Fibroblast of gingiva (primary cell): ENCODE measurements at places on chromosomes 7 and 10.

DNA sequence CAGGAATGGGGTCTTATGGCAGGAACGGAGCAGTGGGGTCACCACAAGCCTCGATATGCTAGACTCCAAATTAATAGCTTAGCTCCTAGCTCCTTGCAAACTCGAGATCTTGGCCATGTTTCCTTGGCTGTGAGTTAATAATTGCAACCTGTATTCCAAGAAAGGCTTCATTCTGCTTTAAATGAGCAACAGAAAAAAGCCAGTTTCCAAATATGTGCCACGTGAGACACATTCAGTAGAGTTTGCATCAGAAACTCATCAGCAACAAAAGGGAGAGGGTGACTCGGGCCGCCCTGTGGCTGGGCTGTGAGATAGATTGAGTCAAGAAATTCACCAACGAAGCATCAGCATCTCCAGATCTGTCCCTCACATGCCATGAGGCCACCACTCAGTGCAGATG lies 112.0 kb downstream of the NPTX2 start:
- no peak for DNase-seq

DNA sequence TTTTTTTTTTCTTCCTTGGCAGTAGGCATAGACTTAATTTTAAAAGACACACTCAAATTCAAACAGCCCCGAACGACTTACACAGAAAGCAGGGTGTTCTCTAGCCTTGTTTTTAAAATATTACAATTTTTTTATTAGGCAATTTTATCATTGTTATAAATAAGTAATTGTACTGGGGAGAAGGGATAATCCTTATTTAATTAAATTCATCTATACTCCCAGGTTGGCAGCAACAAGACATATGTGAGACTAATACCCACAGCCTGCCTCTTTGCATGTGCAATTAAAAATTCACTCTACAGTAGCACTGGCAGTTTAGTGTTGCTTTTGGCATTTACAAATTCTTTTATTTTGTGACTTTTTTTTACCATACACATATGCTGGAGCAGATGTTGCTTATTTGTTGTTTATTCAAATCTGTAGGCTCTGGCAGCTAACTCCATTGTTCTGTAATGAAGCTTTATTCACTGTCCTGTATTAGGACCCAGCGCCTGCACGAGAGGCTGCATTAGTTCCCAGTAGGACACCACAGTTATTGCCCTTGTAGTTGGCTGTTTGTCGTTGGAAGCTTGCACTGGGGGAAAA lies 84.9 kb upstream of the PPP1R17 start:
- no peak for DNase-seq

GRCh38 chr10:126783806-126784557 lies 113.5 kb upstream of the C10orf90 start:
- no peak for DNase-seq

GRCh38 chr7:70647801-70648498 lies 484.0 kb upstream of the GALNT17 start:
- DNase-seq = no peak

DNA sequence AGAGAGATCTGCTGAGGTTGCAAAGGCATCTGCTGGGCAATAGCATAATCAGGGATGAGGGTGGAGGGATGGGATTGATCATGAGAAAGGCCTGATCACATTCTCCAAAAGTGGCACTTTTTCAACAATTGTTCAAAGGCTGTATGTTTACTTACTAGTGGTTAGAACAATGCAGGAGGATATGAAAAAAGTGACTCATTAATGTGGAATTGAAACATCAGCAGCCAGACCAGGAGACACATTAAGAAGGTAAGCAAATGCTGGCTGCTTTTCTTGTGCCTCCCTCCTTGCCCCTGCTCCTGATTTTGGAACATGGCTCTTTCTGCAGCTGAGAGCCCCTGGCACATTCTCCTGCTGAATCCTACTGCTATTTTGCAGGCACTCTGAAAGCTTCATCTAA lies 63.5 kb downstream of the FAM204A start:
- no peak for DNase-seq

GRCh38 chr7:47517821-47518480 lies 64.0 kb downstream of the TNS3 start:
- no peak for DNase-seq

GRCh38 chr7:11335947-11336346 lies 362.3 kb downstream of the PHF14 start:
- DNase-seq = no peak

GRCh38 chr10:1523221-1523620 lies 214.1 kb downstream of the ADARB2 start:
- no peak for DNase-seq

DNA sequence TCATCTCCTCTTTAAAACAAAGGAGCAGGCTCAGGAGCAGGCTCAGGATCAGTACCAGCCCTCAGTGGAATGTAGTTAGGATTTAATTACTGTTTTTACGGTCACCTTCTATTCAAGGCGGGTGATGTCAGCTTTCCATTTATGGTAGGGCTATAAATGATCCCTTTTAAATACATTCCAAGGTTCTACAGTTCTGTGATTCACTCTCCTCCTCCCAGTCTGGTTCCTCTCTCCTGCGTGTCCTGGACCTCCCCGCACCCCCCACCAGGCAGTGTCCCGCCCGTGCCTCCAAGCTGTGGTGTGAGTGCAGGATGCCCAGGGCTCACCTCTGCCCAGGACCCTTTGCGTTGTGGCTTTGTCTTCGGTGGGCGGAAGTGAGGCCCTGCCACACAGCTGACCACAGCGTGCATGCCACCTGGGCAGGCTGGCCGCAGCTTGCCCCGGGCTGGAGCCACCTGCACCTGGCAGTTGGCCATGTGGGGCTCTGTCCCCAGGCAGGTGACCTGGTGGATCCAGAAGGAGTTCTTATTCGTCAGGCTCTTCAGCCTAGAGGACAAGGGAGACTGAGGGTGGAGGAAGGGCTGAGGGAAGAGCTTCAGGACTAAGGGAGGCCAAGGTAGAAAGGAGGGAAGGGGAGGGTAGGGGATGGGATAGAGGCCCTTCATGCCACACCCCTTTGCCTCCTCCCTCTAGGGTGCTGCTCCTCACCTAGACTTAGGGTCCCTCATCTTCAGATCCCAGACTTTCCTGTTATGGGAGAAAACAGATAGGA lies 9.1 kb downstream of the LOXL4 start:
- no peak for DNase-seq

GRCh38 chr10:95791425-95791979 lies 35.5 kb downstream of the ENTPD1 start:
- DNase-seq = no peak

DNA sequence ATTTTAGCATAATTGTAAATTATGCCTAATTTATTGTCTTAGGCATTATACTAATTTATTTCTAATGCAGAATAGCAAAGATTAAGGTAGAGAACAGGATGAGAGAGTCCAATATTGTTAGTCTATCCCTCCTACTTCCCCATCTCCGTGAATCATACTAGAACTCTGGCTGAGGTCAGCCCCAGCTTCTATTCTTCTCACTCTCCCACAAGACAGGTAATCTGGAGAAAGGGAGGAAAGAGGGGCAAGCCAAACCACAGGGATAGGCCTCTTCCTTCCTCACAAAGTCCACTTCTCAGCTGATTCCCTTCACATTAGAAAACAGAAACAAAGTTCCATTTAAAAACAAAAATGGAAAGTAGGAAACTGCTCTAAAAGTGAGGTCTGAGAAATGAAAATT lies 117.5 kb upstream of the LAMB4 start:
- no peak for DNase-seq

GRCh38 chr10:4763960-4764428 lies 62.0 kb upstream of the AKR1E2 start:
- peak; percentile 92 for DNase-seq

- no peak for DNase-seq
Measured at GRCh38 chr7:29557954-29558353, 5.7 kb upstream of the PRR15 start.

- peak; percentile 64 for DNase-seq
Measured at GRCh38 chr7:131244259-131244852, 83.3 kb upstream of the MKLN1 start.

DNA sequence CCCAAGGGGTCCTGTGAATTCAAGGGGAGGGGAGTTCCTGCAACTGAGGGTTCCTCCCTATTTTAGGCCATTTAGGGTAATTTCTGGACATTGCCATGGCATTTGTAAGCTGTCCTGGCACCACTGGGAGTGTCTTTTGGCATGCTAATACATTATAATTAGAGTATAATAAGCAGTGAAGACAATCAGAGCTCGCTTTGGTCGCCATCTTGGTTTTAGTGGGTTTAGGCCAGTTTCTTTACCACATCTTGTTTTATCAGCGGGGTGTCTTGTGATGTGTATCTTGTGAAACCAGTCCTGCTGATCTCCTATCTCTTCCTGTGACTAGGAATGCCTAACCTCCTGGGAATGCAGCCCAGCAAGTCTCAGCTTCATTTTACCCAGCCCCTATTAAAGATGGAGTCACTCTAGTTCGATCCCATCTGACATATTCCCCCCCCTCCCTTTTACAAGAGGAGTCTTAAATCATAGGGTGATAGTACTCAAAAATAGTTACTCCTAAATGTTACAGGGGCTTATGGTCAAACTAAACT lies 43.2 kb downstream of the SVOPL start:
- DNase-seq = no peak
